ENCODE measurements at places on chromosomes 7 and 10. TPM values are rescaled to one million over a fixed set of nuclear protein-coding genes. Genes with fewer than 3 reads are reported as not detected.

SPAM1 gene
- not detected for total RNA-seq

GDF2 gene
- not detected for total RNA-seq

HHEX gene
- 30.3 TPM for total RNA-seq

TRA2A gene
- total RNA-seq, result 101 TPM

ADAM12 gene
- total RNA-seq, result 1.7 TPM

FRMD4A gene
- total RNA-seq, result 0.63 TPM

IDI2 gene
- not detected for total RNA-seq
